ENCODE measurements at places on chromosomes 7 and 10. TPM values are rescaled to one million over a fixed set of nuclear protein-coding genes. Genes with fewer than 3 reads are reported as not detected.

The CYP3A4 gene
- total RNA-seq: 10.0 TPM

The CTTNBP2 gene
- total RNA-seq: 36.9 TPM

The XRCC2 gene
- total RNA-seq: 5.5 TPM

The ADRB1 gene
- total RNA-seq: 2.0 TPM

The NPTX2 gene
- 24.6 TPM for total RNA-seq

The TMEM196 gene
- total RNA-seq: 0.68 TPM

The CADPS2 gene
- 10.1 TPM for total RNA-seq

The RELN gene
- 17.5 TPM for total RNA-seq

The CPA2 gene
- total RNA-seq: 16.3 TPM

The IKZF1 gene
- total RNA-seq: 2.0 TPM

The TPST1 gene
- total RNA-seq: 12.0 TPM

The POU6F2 gene
- total RNA-seq: 2.0 TPM

The TSPAN33 gene
- 6.3 TPM for total RNA-seq

The SUN3 gene
- not detected for total RNA-seq

The AOAH gene
- 0.92 TPM for total RNA-seq

The SLC13A4 gene
- 11.3 TPM for total RNA-seq

The ECHDC3 gene
- 4.0 TPM for total RNA-seq

The NME8 gene
- total RNA-seq: not detected

The CCL26 gene
- 1.00 TPM for total RNA-seq

The GPR26 gene
- 1.8 TPM for total RNA-seq

The CCDC186 gene
- total RNA-seq: 21.0 TPM

The STOX1 gene
- total RNA-seq: 4.0 TPM

The HSPA12A gene
- total RNA-seq: 11.0 TPM

The EGR2 gene
- total RNA-seq: 17.6 TPM

The ACADSB gene
- total RNA-seq: 27.3 TPM

The CTAGE15 gene
- 1.6 TPM for total RNA-seq

The CALN1 gene
- 1.6 TPM for total RNA-seq

The GDF2 gene
- total RNA-seq: not detected

The CDH23 gene
- 7.4 TPM for total RNA-seq

The ADARB2 gene
- total RNA-seq: 5.2 TPM

The FFAR4 gene
- 0.70 TPM for total RNA-seq

The TLL2 gene
- 0.85 TPM for total RNA-seq

The SYCE1 gene
- total RNA-seq: not detected

The SRPK2 gene
- total RNA-seq: 30.4 TPM

The BTBD16 gene
- total RNA-seq: 0.29 TPM

The SPDYE2 gene
- total RNA-seq: not detected

The CYP26C1 gene
- total RNA-seq: not detected

The HABP2 gene
- 7.5 TPM for total RNA-seq

The PTF1A gene
- total RNA-seq: 0.51 TPM

The MYO3A gene
- 12.5 TPM for total RNA-seq

The DENND10 gene
- total RNA-seq: 39.4 TPM

The WDR86 gene
- total RNA-seq: 83.0 TPM

The ZNF438 gene
- 4.4 TPM for total RNA-seq

The REEP3 gene
- 38.1 TPM for total RNA-seq

The ATG9B gene
- total RNA-seq: 33.8 TPM

The PHKG1 gene
- not detected for total RNA-seq

The CRTAC1 gene
- total RNA-seq: 5.3 TPM

The TSPAN13 gene
- total RNA-seq: 65.1 TPM

The PRSS58 gene
- total RNA-seq: not detected

The PON1 gene
- 3.0 TPM for total RNA-seq

The C10orf105 gene
- not detected for total RNA-seq

The SFRP5 gene
- total RNA-seq: 9.6 TPM

The TET1 gene
- total RNA-seq: 29.0 TPM

The GRM3 gene
- 0.46 TPM for total RNA-seq

The TMEM176B gene
- 98.5 TPM for total RNA-seq

The CLCN1 gene
- 0.12 TPM for total RNA-seq

Data from type B pancreatic cell (in vitro differentiated cells).